Adipocyte (in vitro differentiated cells): ENCODE measurements at places on chromosomes 16 and 17.

DNA sequence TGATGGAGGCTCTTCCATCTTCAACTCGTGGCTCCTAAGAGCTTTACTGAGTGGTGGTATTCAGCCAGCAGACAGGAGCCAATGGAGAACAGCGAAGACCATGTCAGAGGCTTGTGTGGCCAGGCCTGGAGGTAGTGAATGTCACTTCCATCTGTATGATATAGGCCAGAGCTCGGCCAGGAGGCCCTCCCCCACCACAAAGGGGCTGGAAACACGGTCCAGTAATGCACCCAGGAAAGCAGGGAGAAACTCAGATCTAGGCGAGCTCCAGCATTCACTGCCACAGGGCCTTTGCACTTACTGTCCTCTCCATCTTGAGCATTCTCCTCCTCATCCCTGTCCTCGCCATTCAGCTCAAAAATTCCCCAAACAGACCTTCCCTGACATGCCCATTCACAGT is 555.3 kb upstream of the C16orf82 start:
- no peak for DNase-seq

DNA sequence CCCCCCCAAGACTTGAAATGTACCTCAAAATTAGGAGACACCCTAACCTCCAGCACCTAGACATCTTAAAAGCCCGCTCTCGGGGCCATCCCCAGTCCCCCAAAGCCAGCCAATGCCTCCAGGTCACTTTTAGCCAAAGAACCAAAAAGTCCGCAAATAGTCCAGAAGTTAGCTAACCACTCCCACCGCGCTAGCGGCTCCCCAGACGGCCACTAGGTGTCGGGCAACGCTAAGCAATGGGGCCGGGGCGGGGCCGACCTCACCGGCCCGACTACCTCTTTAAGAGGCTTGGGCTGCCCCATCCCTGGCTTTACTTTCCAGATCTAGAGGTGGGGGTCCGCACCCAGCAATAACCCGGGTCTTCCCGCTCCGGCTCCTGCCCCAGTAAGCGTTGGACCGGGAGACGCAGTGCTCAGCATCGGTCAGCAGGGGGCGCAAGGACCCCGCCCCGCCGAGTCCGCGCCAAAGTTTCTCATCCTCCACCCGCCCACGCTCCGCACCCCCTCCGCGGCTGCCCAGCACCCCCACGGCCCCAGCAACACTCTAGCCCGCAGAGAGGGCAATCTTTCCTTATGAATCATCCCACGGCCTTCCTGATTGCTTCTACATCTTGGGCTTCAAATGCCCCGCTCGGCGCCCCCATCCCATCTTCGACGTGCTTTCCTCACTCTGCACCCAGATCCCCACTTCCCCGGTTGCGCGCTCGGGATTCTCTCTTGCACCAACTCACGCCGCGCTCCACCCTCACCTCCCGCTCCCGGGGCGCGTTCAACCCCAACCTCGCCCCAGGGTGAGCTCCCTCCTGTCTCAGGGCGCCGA is 765 bp downstream of the COL1A1 start:
- peak; percentile 90 for DNase-seq

DNA sequence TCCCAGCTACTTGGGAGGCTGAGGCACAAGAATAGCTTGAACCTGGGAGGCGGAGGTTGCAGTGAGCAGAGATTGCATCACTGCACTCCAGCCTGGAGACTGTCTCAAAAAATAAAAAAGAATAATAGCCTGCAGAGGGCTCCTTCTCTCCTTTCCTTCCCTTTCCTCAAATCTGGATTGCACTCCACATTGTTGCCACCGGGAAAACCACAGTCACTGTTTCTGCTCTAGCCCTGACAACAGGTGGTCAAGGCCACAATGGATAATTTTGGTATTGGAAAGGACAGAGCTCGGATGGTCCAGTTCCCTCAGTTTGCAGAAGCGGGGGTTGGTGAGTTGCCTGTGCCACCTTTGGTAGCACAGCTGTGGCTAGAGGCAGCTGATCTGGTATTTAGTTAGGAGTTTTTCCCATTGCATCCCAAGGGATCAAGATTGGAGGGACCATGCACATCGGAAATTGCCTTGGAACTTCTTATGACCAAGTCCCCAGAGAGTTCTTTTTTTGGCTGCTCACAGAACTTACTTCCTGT is 44.7 kb upstream of the PRSS54 start:
- peak; percentile 34 for DNase-seq

DNA sequence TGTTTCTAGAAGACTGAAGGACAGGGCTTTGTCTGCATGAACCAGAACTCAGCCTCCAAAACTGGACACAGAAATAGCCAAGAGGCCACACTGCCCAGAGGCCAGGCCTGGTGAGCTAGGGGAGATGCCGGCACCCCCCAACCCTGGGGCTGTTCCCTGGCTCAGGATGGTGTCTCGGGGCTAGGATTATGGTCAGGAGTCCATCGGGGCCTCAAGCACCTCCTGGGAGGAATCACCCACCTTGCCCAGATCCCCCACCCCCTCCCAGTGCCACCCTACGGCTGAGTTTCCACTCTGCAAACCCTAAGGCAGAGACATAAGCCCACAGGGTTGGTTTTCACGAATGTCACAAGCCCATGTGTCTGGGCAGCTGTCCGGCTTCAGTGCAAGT is 37.2 kb downstream of the SLC7A5 start:
- DNase-seq, result no peak

DNA sequence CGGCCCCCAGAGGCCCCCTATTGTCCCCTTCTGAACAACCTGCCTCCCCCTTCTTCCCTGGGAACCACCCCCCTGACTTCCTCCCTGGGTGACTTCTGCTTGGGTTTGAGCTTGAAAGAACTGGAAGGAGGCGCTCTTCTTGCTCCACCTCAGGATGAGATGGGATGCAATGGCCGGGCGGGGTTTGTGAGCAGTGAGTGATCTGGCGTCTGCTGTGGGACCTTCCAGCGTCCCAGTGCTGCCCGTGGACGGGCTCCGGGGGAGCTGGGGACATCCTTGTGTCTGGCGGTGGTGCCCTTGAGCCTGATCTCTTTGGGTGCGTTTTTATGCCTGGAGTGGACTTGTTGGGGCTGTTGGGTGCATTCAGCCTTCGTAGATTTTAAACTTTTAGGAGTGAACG is 11.6 kb downstream of the MGRN1 start:
- no peak for DNase-seq

- no peak for DNase-seq
These were observed 229.9 kb upstream of the CIBAR2 start for GRCh38 chr16:85341972-85342695.

- peak; percentile 96 for DNase-seq
These were observed at the start of gene MED9 for GRCh38 chr17:17476865-17477467. MED9 (plus strand) TSS chr17:17477000; CDS start chr17:17477042, 42 bp downstream.

GRCh38 chr16:15913046-15913698 is 24.8 kb upstream of the CEP20 start:
- DNase-seq, result no peak

GRCh38 chr17:10618202-10618635 is 38.9 kb downstream of the MYH3 start:
- peak; percentile 87 for DNase-seq

DNA sequence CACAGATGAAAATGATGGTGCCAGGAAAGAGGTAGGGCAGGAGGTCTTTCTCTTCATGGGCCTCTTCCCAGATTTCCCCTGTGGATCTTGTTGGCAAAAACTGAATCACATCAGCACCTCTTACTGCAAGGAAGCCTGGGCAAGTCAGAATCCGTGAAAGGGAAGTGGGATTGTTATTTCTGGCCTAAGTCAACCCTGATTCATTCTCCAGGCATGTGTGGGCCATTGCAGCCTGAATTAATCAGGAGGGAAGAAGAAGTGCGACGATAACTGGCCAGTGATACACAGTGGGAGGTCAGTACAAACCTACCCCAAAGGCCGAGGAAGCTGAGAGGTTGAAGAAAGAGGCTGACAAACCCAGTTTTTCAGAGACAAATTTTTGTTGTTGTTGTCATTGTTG is 17.9 kb upstream of the NSMCE1 start:
- peak; percentile 72 for DNase-seq

- peak; percentile 71 for DNase-seq
These were observed 11.4 kb downstream of the C16orf95 start for GRCh38 chr16:87305505-87306391.

DNA sequence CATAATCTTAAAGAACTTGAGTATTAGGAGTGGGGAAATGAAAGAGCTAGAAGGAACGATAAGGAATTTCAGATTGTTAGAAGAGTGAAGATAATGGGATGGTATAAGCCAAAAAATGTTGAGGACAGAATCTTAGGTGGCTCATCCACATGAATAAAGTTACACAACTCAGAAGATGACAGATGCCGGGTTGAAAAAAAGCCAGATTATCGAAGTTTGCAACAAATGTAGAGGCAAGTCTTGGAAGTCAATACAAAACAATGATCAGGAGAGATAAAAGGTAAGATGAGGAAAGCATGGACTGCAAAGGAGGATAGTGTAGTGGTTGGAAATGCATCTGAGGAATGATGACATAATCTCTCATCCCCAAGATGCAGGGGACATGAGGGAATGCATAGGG is 45.1 kb upstream of the TAOK1 start:
- no peak for DNase-seq

GRCh38 chr16:79172976-79173500 is 427.5 kb downstream of the MAF start:
- DNase-seq, result no peak

- no peak for DNase-seq
These were observed 108.1 kb downstream of the IRX3 start for GRCh38 chr16:54178478-54178976.

DNA sequence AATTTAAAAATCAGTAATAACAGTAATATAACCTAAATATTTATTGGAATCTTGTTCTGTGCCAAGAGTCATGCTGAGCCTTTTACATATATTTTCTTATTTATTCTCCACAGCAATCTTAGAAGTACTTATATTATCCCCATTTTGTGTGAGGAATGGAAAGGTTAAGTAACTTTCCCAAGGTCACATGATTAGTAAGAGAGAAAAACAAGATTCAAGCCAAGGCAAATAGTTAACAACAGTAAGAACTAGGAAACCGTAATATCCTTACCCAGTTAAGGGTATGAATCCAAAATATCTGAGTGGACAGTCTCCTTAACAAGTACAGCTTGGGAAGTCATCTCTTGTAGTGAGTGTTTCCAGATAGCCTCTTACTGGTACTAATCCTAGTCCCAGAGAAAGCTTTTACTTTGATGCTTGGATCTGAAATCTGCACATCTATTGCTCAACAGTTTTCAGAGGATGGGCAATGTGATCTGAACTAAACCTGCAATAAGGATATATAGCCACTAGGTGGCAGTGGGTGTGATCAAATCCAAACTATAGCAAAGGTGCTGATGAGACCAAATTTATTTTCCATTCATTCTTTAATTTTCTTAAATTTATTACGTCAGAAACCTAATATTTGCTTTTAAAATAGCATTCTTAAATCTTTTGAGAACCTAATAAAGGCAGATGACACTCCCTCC is 23.3 kb downstream of the SHISA6 start:
- no peak for DNase-seq

GRCh38 chr17:75273977-75274708 is 3.1 kb upstream of the MIF4GD start:
- DNase-seq, result peak; percentile 62

- DNase-seq, result no peak
These were observed 35.9 kb downstream of the TBX4 start for GRCh38 chr17:61487989-61488595.

DNA sequence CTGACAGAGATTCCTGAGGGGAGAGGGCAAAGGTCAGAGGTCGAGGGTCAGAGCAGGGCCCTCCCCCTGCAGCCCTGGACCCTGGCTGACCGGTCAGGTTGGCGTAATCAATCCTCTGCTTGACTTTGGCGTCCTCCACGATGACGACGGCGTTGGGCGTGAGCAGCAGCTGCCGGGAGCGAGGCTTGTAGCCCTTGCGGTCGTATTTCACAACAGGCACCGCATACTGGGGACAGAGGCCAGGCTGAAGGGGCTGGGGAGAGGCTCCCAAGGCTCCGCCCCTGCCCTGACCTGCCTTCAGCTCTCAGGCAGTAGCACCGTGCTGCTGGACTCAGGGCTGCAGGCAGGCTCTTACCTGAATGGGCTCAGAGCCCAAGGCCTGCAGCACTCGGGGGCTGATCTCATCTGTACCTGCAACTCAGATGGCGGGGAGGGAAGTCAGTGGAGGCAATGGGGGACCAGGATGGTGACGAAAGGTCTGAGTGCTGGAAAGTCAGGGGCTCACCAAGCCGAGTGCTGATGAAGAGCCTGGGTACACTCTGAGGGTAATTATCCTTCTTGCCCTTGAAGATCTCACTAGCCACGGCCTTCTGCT is 12.0 kb upstream of the CRK start:
- DNase-seq, result no peak

- peak; percentile 34 for DNase-seq
These were observed 667 bp downstream of the PSMD3 start for GRCh38 chr17:39981207-39981741.

GRCh38 chr16:73412416-73412815 is 364.5 kb upstream of the ZFHX3 start:
- no peak for DNase-seq

DNA sequence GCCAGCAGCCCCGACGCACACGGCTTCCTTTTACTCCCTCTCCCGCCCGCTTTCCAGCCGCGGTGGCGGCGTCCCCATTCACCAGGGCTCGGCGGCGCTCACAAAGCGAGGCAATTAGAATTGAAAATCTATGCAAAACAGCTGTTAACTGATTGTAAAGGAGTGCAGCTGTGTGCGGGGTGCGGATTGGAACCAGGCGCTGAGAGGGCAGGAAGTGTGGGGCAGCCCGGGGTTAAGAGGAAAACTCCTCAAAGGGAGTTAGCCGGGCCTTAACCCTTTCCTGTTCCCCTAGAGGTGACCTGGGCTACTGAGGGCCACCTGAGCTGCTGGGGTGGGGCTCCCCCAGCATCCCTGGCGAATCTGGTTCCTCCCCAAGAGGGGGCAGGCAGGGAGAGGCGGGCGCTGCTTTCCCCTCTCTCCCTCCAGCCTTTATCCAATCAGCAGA is 5.8 kb upstream of the GSE1 start:
- no peak for DNase-seq

- DNase-seq, result no peak
These were observed 3.1 kb upstream of the MRPS23 start for GRCh38 chr17:57852955-57853328.
